ENCODE measurements at places on chromosomes 7 and 10. TPM values are rescaled to one million over a fixed set of nuclear protein-coding genes. Genes with fewer than 3 reads are reported as not detected.

Gene LOXL4
- 1.6 TPM for total RNA-seq

Gene NPY
- total RNA-seq = not detected

Gene GBX1
- total RNA-seq = 0.17 TPM

Gene ANKRD22
- total RNA-seq = 0.27 TPM

Gene EGR2
- 0.34 TPM for total RNA-seq

Gene SPDYE11
- not detected for total RNA-seq

Gene SPDYE16
- not detected for total RNA-seq

Gene TAC1
- total RNA-seq = not detected

Measured in A549 treated with RU486 at 1 μM for 4 hours (cell line).